ENCODE measurements at places on chromosomes 3 and 15. TPM values are rescaled to one million over a fixed set of nuclear protein-coding genes. Genes with fewer than 3 reads are reported as not detected.

The KIF15 gene
- total RNA-seq, result 26.2 TPM

The SCAMP5 gene
- total RNA-seq, result 43.3 TPM

The CLDN16 gene
- not detected for total RNA-seq

DNA sequence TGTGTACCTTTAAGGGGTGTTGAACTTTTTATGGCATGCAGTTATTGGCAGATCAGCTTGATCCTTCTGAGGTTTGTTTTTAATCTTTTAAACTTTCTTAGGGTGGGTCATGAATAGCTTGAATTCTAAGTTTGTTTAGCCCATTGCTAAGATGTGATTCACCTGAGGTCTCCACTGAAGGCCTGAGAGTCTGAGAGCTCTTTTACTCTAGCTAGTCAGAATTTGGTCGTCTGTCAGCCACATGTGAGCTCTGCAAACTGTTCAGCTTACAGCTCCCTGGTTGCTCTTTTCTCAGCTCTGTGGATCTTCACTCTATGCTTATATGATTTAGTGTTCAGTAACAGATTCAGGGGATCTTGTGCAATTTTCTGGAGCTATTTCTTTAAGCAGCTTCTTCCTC, 161.3 kb downstream of the ABHD5 start:
- DNase-seq, result no peak

- no peak for DNase-seq
Observed at GRCh38 chr3:8576841-8577571, 67.6 kb downstream of the SSUH2 start.

DNA sequence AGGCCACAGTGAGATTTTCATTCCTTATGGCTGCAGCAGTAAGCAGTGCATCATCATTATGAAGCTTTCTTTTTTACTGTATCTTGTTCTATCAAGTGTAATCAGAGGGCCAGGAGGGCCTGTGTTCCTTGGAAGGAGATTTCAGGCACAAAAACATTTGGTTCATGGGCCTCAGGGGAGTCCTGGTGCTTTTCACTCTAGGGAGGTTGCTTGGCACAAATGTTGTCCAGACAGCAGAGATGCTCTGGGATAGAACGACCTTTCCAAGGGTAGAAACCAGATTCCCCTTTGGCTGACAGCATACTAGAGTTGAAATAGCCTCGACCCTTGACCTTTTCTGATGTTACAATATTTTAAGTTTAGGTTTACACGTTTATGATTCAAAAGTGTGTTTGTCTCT, 95.3 kb upstream of the CLSTN2 start:
- DNase-seq, result no peak

GRCh38 chr15:42704492-42704926, 32.4 kb downstream of the CDAN1 start:
- DNase-seq, result peak; percentile 92

GRCh38 chr15:93049914-93050578, 39.0 kb downstream of the RGMA start:
- no peak for DNase-seq

DNA sequence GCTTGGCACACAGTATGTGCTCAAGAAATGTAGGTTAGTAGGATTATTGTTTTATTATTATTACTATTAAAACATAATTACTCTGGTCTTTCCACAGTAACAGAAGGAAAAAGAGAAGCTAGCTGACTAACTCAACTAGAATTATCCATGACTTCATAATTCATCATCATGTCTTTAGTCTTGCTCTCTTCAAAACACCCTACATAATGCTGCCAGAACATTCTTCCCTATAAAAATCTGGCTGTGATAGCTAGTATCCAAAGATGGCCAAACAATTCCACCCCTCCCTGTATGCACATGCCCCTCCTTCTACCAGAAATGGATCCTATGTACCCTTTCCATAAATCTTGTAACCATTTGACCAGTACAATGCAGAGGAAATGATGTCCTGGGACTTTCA, 48.8 kb upstream of the SRGAP3 start:
- DNase-seq, result no peak

DNA sequence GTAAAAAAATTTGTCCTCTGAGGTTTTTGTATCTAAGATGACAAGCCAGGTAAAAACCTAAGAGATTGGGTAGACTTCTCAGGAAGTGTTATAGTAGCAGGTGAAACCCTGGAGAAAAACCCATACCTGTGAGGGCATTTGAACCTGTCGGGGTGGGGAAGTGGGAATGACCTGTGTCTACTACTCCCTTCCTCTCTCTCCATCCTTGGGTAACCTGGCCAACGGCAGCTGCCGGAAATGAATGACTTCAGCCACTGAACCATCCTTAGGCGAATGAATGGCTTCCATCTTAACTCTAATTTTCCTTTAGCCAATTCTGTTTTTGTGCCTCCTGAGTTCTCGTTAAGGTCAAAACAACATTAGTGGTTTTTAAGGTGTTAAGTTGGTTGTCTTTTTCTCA, 16.8 kb downstream of the GPR15 start:
- DNase-seq, result no peak

GRCh38 chr15:26882112-26882511, 15.2 kb downstream of the GABRA5 start:
- no peak for DNase-seq

DNA sequence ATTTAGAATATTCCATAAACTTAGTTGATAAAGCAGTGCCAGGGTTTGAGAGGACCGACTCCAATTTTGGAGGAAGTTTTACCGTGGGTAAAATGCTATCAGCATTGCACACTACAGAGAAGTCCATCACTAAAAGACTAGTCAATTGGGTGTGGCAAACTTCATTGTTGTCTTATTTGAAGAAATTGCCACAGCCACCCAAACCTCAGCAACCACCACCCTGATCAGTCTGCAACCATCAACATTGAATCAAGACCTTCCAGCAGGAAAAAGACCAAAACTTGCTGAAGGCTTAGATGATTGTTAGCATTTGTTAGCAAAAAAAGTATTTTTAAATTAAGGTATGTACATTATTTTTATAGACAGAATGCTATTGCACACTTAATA, 60.5 kb downstream of the KLF13 start:
- no peak for DNase-seq

- no peak for DNase-seq
Observed at GRCh38 chr3:171192176-171192854, 165.8 kb upstream of the SLC2A2 start.

GRCh38 chr3:37762698-37763097, 99.0 kb upstream of the CTDSPL start:
- DNase-seq, result no peak

- DNase-seq, result peak; percentile 67
Observed at GRCh38 chr3:167110901-167111300, 269.2 kb downstream of the ZBBX start.

DNA sequence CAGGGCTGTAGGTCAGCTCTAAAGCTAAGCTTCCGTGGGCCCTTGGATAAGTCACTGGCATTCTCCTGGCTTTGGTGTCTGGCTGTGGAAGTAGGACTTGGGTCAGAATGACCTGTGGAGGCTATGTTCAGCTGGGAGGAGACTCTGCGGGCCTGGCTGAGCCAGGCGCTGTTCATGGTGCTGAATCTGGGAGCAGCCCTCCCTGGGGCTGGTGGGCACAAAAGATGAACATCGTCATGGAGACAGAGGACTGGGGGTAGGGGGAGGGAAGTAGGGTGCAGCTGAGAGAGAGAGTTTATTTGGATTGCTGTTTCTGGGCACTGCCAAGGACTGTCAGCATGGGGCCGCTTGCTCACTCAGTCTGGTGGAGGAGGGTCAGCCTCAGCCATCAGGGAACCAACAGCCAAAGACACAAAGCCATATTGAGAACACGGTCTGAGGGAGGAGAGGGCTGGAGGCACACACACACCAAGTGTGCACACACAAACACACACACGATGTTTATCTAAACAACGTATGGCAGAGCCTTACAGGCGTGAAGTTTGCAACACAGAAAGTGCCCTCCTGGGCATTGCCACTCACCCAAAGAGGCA, 120.7 kb upstream of the LINGO1 start:
- DNase-seq, result peak; percentile 79

- DNase-seq, result no peak
Observed at GRCh38 chr15:27686369-27686768, 412.7 kb downstream of the OCA2 start.

Data from GM23338 (cell line).